Kidney (tissue), 22 donors: ENCODE measurements at places on chromosomes 5 and 9. TPM values are rescaled to one million over a fixed set of nuclear protein-coding genes. Genes with fewer than 3 reads are reported as not detected.
A peak's percentile ranks its signal among the peaks of the same experiment; 100 is the strongest.

- no peak for DNase-seq
Measured at GRCh38 chr5:42605490-42605889, 151.1 kb upstream of the CCDC152 start.

DNA sequence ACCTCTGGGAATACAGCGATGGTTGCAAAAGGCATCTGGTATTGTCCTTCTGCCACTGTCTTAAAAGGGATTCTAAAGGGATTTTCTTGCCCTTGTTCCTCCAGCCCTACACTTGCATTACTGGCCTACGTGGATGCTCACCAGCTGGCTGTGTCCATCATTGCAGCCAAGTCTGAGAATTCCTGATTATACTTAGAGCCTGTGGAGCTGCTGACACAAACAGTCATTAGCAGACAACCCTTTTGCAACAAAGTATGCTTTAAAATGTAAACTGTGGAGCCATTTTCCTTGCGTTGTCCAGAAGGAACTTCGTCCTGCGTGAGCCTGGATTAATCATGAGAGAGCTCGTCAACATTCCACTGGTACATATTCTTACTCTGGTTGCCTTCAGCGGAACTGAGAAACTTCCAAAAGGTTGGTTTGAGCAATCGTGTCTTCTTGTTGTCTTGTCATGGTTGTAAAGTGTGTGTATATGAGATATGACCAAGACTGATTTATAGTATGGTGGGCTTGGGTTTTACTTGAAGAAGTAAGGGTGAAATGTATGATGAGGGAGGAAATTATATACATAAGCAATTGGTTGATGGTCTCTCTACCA, at the start of gene MUSK:
MUSK (plus strand) TSS at position 222 of the 598 bp plus-strand sequence; CDS start at position 336, 114 bp downstream.
- DNase-seq, result no peak

DNA sequence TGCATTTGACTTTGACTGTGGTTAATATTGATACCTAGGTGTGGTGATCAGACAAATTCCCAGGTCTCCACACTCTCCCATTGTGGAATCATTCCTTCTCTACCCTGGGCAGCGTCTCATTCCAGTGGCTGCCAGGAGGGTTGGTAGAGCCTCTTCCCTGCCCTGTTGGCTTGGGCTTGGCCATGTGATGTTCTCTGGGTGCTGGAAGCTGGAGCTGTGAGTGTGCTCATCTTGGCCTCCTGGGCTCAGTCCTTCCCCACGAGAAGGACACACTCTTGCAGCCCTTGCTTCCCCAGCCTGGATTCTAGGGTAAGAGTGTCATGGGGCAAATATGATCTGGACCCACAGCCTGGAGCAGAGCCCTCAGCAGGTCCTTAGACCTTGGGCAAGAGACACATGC, 167.2 kb upstream of the IRX4 start:
- DNase-seq, result no peak

- no peak for DNase-seq
Measured at GRCh38 chr5:1515921-1516571, 7.7 kb downstream of the LPCAT1 start.

GRCh38 chr5:152185547-152186245, 219.4 kb downstream of the NMUR2 start:
- DNase-seq, result no peak

DNA sequence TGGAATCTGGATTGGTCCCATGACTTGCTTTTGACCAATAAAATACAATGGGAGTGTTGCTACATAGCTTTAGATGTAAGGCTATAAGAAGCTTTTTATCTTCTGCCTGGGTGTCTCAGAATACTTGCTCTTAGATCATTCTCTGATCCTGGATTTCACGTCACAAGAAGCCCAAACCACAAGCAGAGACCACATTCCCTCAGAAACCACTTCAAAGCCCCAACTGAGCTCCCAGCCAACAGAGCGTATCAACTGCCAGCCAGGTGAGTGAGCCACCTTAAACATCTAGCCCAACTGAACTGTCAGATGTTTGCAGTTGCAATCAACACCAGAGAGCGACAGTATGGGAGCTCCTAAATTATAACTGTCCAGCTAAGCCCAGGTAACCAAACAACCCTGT, 687.1 kb downstream of the TLE1 start:
- peak; percentile 32 for DNase-seq

- no peak for DNase-seq
Measured at GRCh38 chr9:134981829-134982228, 64.1 kb upstream of the FCN1 start.

- no peak for DNase-seq
Measured at GRCh38 chr9:127368852-127369402, 28.0 kb upstream of the SLC2A8 start.

- DNase-seq, result no peak
Measured at GRCh38 chr5:168578006-168578405, 1.2 kb downstream of the PANK3 start.

- no peak for DNase-seq
Measured at GRCh38 chr5:164950927-164951326, 1445.5 kb downstream of the MAT2B start.

GRCh38 chr5:105460721-105461120, 1898.1 kb upstream of the NUDT12 start:
- no peak for DNase-seq

DNA sequence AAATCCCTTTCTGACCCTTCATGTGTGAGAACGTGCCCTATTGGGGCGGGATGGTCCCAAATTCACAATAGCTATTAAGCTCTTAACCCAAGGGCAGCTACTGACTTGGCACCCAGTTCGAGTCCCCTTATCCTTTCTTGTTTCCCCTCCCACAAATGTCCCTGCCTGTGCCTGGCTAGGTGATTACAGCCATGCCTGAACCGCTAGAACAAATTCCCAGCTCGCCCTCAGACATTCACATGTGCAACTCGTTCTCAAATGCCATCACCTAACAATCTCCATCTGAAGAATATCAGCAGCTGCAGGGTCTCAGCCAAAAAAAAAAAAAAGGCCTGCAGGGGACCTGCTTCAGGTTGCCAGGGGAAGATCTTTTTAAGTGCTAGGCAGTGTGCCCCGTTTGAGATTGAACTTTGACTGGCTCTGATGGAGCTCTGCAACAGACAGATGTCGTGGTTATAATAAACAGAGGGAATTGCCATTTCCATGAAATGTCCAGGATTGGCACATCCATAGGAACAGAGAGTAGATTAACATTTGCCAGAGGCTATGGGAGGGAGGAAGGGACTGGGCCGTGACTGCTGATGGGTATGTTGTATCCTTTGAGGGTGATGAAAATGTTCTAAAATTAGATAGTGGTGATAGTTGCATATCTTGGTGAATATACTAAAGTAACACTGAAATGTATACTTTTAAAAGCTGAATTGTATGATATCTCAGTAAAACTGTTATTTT, 347.2 kb upstream of the WWC1 start:
- DNase-seq, result no peak

DNA sequence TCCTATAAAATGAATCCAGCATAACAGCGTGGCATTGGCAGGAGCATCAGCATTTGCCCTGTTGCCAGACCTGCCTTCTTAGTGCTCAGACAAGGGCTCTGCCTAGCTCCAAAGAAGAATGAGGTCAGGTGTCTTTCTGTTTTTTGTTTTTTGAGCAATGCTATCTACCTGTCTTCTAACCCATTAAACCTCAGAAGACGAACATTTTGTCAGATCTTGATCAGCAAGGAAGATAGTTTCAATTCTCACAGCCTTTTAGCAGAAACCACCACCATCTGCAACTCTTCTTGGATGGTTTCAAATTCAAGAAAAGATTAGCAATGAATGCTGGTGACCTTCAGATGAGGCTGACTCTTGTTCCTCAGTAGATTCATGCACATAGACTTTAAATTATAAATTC, 103.5 kb upstream of the IQGAP2 start:
- no peak for DNase-seq

- no peak for DNase-seq
Measured at GRCh38 chr5:109713453-109713852, 23.7 kb downstream of the MAN2A1 start.

DNA sequence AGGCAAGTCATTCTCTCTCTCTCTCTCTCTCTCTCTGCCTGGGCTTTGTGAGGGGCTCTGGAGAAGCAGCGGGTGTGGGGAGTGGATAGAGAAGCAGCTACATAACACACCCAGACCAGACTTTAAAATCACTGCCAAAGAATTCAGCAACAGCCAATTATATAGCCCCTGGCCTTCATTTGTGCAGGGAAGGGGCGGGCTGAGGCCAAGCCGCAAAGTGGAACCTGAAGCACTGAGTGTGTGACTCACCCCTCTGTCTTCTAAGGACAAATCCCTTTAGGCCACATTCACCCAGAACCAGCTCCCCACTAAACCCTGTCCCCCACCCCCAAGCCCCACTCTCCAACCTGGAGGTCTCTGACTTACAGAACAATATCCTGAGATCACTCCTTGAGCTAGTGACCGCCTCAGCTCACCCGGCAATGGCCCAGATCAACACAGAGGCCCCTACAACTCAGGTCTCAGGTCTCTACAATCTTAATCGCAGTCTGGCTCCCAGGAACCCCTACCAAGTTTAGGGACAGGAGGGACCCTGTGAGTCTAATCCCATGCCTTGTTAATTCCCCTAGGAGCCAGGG, 6.0 kb downstream of the B4GALT1 start:
- peak; percentile 50 for DNase-seq

DNA sequence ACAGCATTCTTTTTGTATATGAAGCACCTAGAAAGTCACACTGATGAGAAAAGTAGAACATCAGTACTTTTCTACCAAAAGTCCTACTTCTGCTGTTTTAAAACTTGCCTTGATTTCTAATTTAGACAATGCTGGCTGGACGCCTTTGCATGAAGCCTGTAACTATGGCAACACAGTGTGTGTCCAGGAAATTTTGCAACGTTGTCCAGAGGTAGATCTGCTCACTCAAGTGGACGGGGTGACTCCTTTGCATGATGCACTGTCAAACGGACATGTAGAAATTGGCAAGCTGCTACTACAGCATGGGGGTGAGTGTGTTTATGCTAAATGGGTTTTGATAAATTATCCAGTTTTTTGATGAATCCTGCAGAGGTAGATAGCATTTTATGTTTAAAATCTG, 73.5 kb downstream of the SLF1 start:
- DNase-seq, result no peak

GRCh38 chr5:173920024-173920753, 32.0 kb downstream of the CPEB4 start:
- DNase-seq, result peak; percentile 51

- no peak for DNase-seq
Measured at GRCh38 chr5:55415071-55415470, 107.3 kb downstream of the MTREX start.

GRCh38 chr9:72542917-72543316, 21.5 kb downstream of the TMC1 start:
- no peak for DNase-seq

GBGT1 gene
- 7.9 TPM for polyA plus RNA-seq

SLC36A2 gene
- 46.2 TPM for polyA plus RNA-seq

AGXT2 gene
- polyA plus RNA-seq, result 215 TPM

IFNE gene
- not detected for polyA plus RNA-seq

NDFIP1 gene
- polyA plus RNA-seq, result 92.8 TPM

CCDC192 gene
- not detected for polyA plus RNA-seq

PLPPR1 gene
- polyA plus RNA-seq, result 21.6 TPM

TRPM3 gene
- 8.8 TPM for polyA plus RNA-seq

PCDHGB3 gene
- 0.15 TPM for polyA plus RNA-seq

KIF4B gene
- not detected for polyA plus RNA-seq

ARHGEF28 gene
- polyA plus RNA-seq, result 21.9 TPM

GM2A gene
- 13.7 TPM for polyA plus RNA-seq

NIM1K gene
- 0.32 TPM for polyA plus RNA-seq

OR13C4 gene
- polyA plus RNA-seq, result not detected

ZNF454 gene
- polyA plus RNA-seq, result 0.77 TPM

FLT4 gene
- 6.9 TPM for polyA plus RNA-seq

VPS13A gene
- polyA plus RNA-seq, result 10.1 TPM

MSX2 gene
- polyA plus RNA-seq, result 0.37 TPM
